LHCN-M2 (cell line): ENCODE measurements at places on chromosomes 5 and 9. TPM values are rescaled to one million over a fixed set of nuclear protein-coding genes. Genes with fewer than 3 reads are reported as not detected.
A peak's percentile ranks its signal among the peaks of the same experiment; 100 is the strongest.

Gene EPB41L4B
- 2.1 and 2.4 TPM in 2 replicates for total RNA-seq

Gene HTR1A
- not detected in 2 replicates for total RNA-seq

Gene TOR1A
- 78.1 and 82.1 TPM in 2 replicates for total RNA-seq

Gene TGFBI
- total RNA-seq = 2,144 and 3,512 TPM in 2 replicates

Gene PJA2
- total RNA-seq = 51.7 and 58.4 TPM in 2 replicates

Gene MTRR
- total RNA-seq = 36.7 and 38.4 TPM in 2 replicates

Gene SHC3
- total RNA-seq = under 0.01 and 0.06 TPM in 2 replicates

Gene PCDHAC2
- total RNA-seq = 0.06 and 0.23 TPM in 2 replicates

Gene INSL6
- not detected in 2 replicates for total RNA-seq

Gene SLC25A25
- total RNA-seq = 24.9 and 25.2 TPM in 2 replicates

Gene RIMOC1
- 15.2 and 21.8 TPM in 2 replicates for total RNA-seq

Gene ST8SIA4
- total RNA-seq = 11.2 and 13.9 TPM in 2 replicates

- no peak for DNase-seq
Observed at GRCh38 chr9:85995599-85995998, 54.7 kb downstream of the NAA35 start.

GRCh38 chr5:147168578-147169327 is 66.1 kb upstream of the STK32A start:
- peak; percentile 92 for DNase-seq

GRCh38 chr9:2260417-2261306 is 245.5 kb downstream of the SMARCA2 start:
- DNase-seq = peak; percentile 57

DNA sequence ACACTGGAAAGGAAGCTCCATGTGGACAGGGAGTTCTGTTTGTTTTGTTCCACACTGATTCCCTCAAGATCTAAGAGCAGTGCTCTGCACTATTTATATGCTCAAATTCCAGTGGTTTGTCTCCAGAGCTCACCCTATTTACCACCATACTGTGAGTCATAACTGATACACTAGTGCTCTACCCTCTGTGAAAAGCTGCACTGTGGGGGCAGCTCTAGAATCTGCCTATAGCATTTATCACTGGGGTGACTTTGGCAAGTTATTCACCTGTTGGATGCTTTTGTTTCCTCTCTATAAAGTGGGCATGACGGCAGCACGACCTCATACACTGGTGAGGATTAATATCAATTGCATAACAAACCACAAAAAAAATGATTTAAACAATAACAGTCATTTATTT is 307.8 kb downstream of the NR2F1-AS1 start:
- DNase-seq = peak; percentile 86

DNA sequence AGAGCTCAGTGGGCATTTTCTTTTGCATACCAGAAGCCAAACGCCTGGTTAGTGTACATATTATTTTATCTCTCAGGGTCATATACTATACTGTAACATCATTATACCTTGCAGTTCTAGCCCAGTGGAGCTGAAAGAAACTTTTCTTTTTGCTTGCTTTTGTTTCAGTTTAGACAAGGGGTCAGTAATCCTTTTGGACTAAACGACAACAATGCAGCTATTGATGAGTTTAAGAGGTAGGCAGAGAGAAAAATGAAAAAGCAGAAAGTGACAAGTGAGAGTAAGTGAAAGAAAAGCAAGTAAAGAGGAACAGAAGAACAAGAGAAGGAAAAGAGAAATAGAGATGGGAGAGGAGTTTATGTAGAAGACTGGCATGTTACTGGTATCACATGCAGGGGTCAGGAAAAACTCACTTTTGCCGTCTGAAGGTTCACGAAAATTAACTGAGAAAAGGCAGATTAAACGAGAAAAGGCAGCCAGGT is 47.4 kb upstream of the TENT2 start:
- DNase-seq = no peak

- DNase-seq = no peak
Observed at GRCh38 chr9:79286992-79287707, 284.6 kb upstream of the TLE4 start.

DNA sequence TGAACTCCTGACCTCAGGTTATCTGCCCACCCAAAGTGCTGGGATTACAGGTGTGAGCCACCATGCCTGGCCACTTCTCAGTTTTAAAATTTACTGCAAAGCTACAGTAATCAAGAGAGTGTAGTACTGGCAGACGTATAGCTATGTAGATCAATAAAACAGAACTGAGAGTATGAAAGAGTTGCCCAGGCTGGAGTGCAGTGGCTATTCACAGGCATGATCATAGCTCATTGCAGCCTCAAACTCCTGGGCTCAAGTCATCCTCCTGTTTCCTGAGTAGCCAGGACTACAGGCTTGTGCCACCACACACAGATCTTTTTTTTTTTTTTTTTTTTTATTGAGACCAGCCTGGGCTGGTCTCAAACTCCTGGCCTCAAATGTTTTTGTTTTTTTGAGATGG is 26.5 kb upstream of the NCS1 start:
- no peak for DNase-seq

DNA sequence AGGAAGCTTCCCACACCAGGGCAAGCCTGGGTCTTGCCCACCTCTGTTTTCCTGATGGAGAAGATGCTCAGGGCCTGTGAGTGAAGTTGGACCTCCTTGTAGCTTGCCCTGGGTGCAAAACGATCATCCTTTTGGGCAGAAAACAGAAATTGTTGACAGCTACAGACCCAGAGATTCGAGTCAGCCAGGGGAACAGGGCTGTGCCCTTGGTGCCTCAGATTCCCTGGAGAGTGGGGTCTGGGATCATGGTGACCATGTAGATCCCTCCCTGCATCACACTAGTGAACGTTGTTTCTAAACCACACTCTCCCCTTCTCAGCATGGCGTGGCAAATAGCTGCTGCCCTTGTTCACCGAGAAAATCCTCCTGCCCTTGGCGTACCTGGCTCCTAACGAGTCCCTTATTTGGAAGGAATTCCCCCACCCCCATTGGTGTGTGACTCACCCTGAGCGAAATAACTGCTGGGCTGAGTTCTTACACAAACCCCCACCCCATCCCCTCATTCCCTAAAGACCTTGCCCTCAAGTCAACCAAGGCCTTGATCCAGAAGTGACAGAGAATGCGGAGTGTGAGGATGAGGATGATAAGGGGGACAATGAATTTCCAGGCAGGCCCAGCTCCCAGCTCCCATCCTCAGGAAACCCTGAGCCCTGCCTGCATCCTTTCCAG is 1.1 kb upstream of the DCANP1 start:
- no peak for DNase-seq

GRCh38 chr5:174718880-174719610 is 5.3 kb upstream of the MSX2 start:
- DNase-seq = no peak

DNA sequence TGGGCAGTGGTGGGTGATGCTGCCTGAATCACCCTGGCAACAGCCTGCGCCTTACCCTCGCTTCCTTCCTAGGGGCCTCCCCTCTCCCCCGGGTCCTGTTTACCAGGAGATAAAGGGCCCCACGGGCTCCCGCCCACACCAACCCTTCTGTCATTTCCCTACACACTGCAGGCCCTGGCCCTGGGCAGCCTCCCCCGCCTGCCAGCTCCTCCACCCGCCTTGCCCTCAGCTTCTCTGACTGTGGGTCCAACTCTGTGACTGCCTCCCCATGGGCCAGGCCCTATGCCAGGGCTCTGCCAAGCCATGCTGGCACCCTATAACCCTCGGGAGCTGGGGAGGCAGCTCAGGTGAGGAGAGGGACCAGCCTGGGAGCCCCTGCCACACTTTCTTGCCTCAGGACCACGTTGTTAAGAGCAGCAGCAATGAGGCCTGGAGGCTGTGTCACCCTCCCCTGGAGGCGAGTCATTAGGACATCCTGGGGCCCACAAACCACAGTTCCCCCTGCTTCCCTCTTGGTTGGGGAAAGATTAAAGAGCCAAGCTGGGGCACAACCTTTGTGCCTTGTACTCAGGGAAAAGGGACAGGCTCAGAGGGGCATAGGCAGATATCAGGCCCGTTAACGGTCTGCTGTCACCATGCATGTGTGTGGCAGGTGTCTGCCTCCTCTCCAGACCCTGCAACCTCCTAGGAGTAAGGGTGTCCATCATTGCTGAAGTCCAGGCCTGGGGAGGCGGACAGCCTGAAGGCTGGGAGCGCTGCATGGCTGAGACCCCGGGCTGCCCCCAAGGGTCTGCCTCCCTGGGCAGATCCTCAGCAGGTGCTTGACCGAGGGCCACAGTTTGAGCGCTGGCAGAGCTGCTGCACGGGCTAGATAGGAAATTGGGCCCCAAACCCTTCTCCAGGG is 2.8 kb downstream of the MGAT4B start:
- peak; percentile 33 for DNase-seq

DNA sequence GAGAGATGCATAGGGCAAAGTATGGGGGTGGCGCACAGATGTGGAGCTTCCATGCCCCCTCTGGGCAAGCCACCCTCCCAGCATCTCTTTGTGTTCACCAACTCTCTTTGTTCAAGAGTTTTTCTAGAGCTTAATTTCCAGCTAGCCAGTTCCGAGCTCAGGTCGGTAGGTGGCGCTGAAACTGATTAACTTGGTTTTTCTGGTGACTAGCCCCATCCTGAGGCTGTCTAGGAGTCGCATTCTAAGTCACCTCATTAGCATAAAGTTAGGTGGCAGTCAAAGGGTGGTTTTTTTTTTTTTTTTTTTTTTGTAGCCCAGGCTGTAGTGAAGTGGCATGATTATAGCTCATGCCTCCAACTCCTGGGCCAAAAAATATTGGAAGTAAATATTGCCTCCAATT is 476.4 kb downstream of the KDM4C start:
- DNase-seq = peak; percentile 46

DNA sequence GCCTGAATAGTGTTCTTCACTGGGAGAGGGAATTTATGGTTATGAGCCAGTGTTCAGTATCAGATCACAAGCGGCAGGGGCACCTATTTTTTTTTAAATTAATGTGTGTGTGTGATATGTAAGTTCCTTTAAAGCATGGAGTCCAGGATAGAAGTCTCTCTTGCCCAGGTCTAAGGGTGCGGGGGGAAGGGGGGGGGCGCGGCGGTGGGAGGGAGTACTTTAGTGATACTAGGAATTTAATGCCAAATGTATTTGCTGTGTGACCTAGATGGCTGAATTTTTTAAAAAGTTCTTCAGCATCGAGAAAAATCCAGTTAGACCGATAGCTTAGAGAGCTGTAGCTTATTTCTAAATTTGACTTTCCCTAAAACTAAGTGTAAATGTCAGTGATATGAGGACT is 1.5 kb upstream of the FCHO2 start:
- DNase-seq = no peak

- DNase-seq = no peak
Observed at GRCh38 chr9:94906181-94906580, 179.7 kb downstream of the AOPEP start.

DNA sequence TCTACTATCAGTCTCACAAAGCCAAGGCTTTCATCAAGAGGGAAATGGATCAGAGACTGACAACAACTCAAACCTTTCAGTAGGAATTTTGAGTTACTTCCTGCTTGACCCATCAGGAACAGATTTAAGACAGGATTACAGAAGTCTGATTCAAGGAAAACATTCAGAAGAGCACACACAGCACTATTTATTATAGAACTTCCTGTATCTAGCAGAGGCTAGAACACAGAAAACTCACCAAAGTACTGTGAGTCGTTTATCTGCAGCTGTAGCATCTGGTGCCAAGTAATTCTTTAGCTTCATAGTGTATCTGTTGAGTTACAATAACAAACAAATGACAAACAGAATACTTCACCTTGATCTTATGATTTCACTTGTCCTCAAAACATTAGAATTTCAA is 13.8 kb downstream of the LEAP2 start:
- DNase-seq = no peak

GRCh38 chr9:86637515-86637914 is 283.3 kb upstream of the TUT7 start:
- DNase-seq = peak; percentile 29

GRCh38 chr9:126692041-126692758 is 78.5 kb downstream of the LMX1B start:
- DNase-seq = no peak

DNA sequence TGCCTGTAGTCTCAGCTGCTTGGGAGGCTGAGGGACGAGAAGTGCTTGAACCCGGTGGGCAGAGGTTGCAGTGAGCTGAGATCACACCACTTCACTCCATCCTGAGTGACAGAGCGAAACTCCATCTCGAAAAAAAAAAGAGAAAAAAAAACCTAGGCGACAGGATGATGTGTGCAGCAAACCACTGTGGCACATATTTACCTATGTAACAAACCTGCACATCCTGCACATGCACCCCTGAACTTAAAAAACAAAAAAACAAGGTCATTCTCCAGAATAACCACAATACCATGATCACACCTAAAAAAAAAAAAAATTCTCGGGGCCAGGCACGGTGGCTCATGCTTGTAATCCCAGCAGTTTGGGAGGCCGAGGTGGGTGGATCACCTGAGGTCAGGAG is 7.5 kb upstream of the DOLPP1 start:
- no peak for DNase-seq

DNA sequence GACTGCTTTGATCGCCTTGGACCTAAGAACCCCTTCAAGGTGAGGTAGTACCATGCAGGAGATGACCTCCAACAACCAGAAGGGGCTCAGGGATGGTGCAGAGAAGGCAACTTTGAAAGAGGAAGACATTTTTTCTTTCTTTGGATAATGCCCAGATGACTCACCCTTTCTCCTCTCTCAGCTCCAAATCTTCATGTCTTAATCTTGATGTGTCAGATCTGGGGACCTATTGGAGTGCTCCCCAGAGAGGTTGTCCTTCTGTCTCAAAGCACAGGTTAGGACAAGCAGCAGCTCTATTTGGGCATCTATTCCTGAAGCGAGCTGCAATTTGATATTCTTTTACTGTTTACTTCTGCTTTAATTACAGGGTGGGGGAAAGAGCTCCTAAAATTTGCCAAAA is 229.9 kb upstream of the MAP3K1 start:
- DNase-seq = no peak

DNA sequence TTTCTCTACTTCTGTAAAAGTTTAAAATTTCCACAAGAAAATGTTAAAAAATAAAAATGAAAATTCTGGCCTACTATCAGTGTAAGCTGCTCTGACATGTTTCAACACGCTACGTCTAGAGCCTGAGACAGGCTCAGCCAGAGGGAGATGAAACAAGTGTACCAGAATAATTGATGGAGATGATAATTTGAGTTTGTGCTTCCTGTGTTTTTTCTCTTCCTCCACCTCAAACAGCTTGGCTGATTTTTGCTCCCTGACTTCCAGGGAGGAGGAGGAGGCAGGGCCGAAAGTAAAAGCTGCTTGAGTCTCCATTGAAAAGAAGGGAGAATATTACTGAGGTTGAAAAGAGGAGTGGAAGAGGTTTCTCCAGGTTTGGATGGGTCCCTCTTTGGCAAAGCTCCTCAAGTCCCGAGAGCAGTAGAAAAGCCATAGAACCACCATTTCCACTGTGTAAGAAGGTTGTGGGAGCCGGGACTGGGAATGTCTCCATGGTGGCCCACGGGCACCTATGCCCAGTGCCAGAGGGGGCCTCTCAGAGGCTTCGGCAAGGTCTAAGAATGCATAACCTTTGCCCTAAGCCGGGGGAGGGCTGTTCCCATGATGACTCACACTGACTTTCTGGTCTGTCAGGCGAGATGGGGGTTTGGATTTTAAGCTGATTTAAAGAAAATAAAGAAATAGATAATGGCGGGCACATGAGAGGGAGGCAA is 95.1 kb downstream of the HRH2 start:
- no peak for DNase-seq

GRCh38 chr5:83540105-83540504 is 68.6 kb downstream of the VCAN start:
- DNase-seq = no peak
